ENCODE measurements at places on chromosomes 3 and 15.
A peak's percentile ranks its signal among the peaks of the same experiment; 100 is the strongest.

- DNase-seq: no peak
These were observed 5.8 kb upstream of the USP50 start for GRCh38 chr15:50552238-50552637.

DNA sequence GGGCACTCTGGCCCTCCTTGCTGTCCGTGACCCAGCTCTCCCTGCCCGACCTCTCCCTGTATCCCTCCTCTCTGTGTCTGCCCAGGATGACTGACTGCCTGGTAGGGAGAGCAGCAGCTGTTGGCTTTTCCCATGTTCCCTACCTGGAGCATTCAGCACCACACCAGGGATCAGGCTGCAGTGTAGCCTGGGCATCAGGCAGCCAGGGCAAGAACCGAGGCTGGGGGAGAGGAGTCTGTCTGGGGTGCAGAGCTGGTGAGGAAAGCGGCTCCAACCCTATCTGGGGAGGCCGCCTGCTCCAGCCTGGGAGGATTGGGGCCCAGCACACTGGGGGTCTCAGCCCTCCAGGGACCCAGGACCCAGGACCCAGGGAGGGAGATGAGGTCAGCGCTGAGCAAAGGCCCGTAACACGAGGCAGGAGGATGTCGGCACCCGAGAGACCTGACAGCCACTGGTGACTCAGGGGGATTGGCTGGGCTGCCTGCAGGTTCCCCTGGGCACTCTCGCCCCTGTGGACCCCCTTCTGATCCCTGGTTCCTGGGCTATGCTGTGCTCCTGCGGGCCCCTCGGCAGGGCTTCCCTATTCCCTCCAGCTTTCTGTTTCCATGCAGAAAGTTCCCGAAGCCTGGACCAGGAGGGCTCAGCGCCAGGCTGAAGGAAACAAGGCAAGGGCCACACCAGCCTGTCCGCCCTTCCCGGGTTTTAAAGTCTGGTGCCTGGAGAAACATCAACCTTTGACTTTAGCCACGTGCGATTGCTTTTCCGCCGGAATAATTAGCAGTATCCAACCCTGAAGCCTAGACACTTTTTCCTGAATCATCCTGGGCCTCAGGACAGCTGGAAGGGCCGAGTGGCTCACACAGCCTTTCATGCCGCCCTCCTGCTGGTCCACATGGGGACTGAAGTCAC is 128.2 kb upstream of the MEF2A start:
- DNase-seq: no peak

- DNase-seq: peak; percentile 37
These were observed 487.5 kb upstream of the KCNMB2 start for GRCh38 chr3:178048768-178049167.

- no peak for DNase-seq
These were observed 3.4 kb downstream of the TSC22D2 start for GRCh38 chr3:150411546-150411945.

DNA sequence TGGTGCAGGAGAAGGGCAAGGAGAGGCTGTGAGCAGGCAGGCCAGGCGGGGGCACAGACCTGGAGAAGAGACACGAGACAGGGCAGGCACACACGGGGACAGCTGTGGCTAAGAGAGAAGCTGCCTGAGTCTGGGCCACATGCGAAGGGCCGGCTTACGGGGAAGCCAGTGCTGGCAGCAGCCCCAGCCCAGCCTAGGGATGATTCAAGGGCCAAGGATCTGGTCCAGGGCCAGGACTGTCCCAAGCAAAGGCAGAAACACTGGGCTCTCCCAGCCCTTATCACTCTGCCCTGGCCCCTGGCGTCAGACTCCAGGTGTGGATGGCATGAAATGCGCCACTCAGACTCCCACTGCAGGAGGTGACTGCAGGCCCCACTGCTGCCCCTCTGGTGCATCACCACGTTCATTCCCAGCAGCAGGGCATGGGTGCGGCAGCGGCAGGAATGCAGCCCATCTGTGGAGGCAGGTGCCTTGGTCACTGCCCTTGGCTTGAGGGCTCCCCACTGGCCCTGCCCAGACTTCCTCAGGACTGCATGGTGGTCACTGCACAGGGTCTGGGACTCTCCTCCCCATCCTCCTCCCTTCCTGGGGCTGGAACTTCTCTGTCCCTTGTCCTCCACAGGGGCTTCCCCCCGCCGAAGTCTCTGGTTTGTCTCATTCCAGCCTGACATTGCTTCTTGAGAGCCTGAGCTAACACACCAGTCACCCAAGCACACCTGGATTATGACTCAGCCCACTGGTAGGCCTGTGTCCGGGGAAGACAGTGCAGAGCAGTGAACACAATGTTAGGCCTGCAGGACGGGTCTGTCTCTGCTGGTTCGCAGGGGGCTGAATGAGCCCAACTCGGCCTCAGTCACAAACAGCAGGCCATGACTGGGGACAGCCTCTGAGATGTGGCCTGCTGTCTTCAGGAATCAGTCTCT is 69.3 kb downstream of the TBC1D2B start:
- no peak for DNase-seq

GRCh38 chr3:143066033-143066432 is 53.5 kb upstream of the CHST2 start:
- no peak for DNase-seq

DNA sequence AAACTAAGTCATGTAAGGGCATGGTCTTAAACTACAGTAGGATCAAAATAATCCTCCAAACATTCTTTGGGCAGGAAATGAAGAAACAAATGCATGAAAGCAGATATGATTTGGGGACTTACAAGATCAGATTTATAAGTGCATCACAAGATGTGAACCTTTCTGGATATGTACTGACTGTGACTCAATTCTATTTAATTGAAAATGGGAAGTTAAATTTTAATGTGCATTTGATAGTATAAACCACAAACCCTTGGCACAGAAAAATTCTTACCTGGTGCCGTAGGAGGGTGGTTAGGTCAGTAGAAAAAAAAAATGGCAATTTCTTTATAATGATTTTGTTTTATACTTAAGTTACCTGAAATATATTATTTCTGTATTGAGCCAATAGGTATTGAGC is 262.5 kb upstream of the TGFBR2 start:
- DNase-seq: no peak

GRCh38 chr15:39079296-39079847 is 501.5 kb upstream of the THBS1 start:
- no peak for DNase-seq

- DNase-seq: no peak
These were observed 330.2 kb downstream of the OCA2 start for GRCh38 chr15:27768732-27769475.

GRCh38 chr15:85361323-85361722 is 19.1 kb upstream of the AKAP13 start:
- no peak for DNase-seq

DNA sequence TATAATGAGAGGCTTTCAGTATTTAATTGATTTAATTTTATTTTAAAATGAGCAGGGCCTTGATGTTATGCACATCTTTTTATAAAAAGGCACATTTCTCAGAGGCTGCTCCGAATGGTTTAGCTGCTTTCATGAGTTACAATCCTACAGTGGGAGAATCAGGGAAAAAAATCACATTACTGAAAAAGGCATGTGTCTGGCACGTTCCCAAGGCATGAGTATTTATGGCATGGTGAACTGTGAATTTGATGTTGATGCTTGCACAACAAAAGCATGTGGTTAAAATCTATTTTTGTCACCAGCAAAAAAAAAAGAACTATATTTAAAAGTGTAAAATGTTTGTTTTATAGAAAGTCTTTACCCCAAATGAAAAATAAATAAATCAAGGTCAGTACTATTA is 485.2 kb upstream of the ROBO2 start:
- no peak for DNase-seq

GRCh38 chr3:128073185-128073725 is 21.0 kb downstream of the SEC61A1 start:
- no peak for DNase-seq

- no peak for DNase-seq
These were observed 482.6 kb upstream of the TPRG1 start for GRCh38 chr3:188689101-188689574.

GRCh38 chr3:10964537-10965167 is 27.9 kb upstream of the SLC6A1 start:
- peak; percentile 59 for DNase-seq

DNA sequence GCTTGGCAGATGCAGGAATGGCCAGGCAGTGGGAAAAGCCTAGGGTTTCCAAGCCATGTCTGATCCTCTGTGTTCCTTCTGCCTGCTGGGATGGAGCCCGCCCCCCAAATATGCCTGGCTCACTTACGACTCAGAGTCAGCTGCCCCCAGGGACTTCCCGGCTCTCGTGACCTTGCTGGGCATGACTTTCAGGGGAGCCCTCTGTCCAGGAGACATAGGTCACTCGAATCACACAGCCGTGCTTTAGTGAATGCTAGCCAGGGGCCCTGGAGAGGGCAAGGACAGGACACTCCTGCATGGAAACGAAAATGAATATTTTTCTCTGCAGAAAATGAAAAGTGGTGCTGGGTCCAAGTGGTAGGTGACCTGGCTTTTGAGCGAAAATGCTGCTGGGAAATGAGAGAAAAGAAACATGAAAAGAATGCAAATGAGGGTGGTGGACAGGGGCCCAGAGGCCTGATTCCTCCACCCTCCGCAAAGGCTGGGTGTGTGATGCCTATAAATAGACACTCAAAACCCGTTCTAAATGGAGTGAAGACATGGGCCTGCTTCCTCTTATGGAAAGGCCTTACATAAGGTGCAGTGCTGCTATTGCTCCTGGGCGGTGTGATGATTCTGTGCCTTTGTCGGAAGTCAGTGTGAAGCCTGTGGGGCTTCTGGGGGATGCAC is 107.4 kb downstream of the APBA2 start:
- DNase-seq: no peak

- no peak for DNase-seq
These were observed 477.9 kb upstream of the NECTIN3 start for GRCh38 chr3:110593749-110594148.

DNA sequence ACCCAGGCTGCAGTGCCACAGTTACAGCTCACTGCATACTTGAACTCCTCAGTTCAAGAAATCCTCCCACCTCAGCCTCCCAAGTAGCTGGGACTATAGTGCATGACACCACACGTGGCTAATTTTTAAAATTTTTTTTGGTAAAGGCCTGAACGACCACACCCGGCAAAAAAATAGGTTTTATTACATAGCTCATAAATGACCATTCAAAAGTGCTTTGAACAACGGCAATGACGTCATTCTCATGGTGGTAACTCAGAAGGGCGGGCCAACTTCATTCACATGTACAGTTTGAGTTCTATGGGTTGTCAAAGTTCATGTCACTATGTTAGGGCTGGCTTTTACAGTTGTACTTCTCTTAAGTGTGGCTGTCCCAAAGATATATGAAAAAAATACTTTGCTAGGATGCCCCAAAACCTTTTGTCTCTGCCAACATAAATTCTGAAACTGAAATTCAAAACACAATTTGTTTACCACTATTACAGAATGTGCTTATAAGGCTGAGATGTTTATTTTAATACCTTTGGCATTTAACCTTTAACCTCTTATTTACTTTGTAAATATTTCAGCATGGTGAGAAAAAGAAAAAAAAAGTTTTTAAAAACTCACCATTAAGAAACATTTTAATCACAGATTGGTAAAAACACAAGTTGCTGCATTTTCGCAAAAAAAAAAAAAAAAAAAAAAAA is 6.2 kb downstream of the MYO1E start:
- no peak for DNase-seq

DNA sequence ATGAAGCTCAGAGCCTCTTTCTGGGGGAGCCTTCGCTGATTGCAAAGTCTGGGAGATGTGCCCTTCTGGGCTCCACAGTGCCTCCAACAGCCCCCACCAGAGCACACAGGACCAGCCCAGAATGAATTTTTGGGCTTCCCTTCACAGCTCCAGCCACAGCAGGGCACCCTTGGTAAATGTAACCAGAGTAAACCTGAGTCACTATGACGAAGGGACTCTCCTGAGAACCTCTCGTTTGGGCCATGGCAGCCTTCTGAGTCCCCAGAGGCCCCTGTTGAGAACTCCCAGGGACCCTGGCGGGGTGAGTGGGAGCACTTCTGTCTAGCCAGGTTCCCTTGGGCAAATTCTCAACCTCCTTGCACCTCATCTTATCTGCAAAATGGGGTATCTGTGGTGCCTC is 20.8 kb downstream of the FAM3D start:
- DNase-seq: no peak

- peak; percentile 50 for DNase-seq
These were observed 53.8 kb downstream of the STAG1 start for GRCh38 chr3:136698361-136698760.

- DNase-seq: no peak
These were observed 786.2 kb downstream of the AGBL1 start for GRCh38 chr15:86865920-86866319.

GRCh38 chr3:56673781-56674457 is 9.1 kb downstream of the TASOR start:
- no peak for DNase-seq

DNA sequence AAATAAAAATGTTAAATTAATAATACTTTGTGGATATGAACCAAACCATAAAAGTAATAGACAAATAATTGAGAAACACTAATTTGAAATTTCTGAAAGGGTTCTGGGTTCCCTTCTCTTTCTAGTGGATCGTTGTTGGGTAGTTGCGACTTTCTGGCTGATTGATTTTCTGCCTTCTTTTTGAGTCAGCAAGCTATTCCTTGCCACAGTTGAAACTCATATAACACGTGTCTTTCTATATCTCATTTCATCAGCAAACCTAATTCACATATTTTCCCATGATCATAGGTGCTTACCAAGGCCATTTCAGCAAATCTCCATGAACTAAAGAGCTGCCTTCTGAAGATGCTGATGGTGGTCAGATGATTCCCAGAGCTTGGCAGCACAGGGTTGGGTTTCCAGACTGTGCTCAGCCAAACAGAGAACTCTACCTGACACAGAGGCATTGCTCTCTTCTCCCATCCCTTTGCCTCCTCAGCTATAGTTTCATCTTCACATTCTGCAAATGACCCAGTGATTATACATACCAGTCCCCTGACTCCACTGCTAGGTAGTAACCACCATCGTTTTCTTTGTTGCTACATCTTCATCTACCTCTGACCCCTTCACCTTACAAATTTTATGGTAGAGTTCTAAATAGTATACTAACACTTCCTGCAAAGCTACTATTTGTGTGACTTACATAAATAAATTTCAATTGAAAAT is 383.9 kb upstream of the DPH6 start:
- DNase-seq: no peak

DNA sequence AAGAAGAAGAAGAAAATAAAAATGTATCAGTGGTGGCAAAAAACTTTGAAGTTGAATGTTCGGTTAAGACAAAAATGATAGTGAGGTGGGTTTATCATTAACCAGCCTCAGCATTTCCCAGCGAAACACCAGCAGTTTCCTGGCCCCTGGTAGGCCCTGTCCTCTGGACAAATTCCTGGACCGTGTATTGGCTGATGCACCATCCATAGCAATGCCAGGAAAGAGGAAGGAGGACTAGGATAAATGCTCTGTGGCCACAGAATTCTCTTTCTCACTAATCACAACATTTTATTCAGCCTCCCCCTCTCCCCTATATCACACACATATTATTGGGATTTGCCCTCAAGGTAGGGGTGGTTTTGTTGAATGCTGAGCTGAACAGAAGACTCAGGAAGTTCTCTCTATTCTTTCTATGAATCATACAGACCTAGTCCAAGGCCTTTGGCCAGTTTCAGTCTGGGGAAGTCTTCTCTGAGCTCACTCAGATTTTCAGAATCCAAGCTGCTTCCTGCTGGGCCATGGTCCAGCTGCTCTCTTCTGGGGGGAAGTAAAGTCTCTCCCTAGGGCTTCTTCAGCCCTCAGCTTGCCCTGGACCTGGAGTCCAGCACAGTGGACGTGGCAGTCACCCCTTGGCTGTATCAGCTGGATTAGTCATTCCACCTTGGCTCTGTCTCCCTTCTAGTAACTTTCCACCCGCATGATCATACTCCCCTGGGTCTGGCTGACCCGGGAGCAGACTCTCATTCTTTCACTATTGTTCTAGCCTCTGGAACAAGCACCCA is 27.6 kb downstream of the SLC28A1 start:
- no peak for DNase-seq
